ENCODE measurements at places on chromosomes 5 and 9.
A peak's percentile ranks its signal among the peaks of the same experiment; 100 is the strongest.

- DNase-seq = no peak
Measured at GRCh38 chr9:70893580-70894122, 227.8 kb downstream of the TRPM3 start.

GRCh38 chr9:10148796-10149195 lies 464.0 kb downstream of the PTPRD start:
- DNase-seq = no peak

GRCh38 chr9:21584890-21585289 lies 102.8 kb upstream of the IFNE start:
- no peak for DNase-seq

DNA sequence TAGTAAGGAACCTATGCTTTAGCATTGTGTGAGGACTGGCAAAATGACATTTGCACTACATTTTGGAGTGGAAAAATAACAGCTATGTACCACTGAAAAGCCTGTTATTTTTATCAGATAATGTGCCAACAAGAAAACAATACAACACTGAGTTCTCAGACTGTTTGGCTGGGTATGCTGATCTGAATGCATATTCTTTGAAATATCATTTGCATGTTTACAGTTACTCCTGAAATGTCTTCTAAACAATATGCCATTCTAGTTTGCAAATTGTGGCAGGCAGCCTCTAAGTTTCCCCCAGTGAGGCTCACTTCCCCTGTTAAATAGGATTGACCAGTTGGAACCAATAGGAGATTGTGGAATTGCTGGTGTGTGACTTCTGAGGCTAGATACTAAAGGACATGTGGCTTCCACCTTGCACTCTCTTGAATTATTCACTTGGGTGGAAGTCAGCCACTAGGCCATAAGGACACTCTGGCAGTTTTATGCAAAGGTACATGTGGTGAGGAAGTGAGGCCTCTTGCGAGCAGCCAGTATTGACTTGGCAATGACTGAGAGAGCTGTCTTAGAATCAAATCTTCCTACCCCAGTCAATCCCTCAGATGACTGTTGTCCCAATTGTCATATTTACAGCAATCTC lies 250.4 kb upstream of the PCSK5 start:
- no peak for DNase-seq

GRCh38 chr5:154220625-154221024 lies 30.1 kb downstream of the GALNT10 start:
- no peak for DNase-seq

GRCh38 chr5:84301535-84301934 lies 83.1 kb downstream of the EDIL3 start:
- no peak for DNase-seq

GRCh38 chr5:146884066-146884626 lies 5.6 kb upstream of the PPP2R2B start:
- no peak for DNase-seq

GRCh38 chr5:169065400-169065799 lies 235.5 kb downstream of the SLIT3 start:
- no peak for DNase-seq

DNA sequence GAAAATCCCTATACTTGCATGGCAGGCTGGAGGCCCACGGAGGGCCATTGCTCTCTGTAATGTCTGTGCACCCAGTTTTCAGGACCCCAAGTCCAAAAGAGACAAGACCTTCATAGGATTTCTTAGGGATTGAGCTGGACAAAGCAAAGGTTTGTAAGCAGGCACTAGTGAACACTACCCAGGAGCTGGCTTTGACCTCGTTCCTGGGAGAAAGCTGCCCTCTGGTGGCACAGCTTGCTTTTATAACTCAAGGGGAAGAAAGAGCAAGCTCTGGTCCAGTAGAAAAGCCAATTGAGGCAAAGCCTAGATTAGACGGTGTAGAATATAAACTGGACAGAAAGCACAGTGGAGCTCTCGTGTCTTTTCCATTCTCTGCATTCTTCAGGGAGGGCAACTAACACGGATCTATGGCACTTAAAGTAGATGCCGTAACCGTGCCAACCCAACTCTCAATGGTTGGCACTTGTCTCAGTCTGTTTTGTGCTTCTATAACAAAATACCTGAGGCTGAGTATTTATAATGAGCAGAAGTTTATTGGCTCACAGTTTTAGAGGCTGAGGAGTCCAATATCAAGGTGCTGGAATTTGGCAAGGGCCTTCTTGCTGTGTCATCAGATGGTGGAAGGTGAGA lies 7.9 kb downstream of the GABRP start:
- DNase-seq = no peak

GRCh38 chr5:15500325-15501001 lies 483 bp downstream of the FBXL7 start:
- no peak for DNase-seq

- DNase-seq = no peak
Measured at GRCh38 chr9:128550770-128551656, 1.4 kb upstream of the SPTAN1 start.

DNA sequence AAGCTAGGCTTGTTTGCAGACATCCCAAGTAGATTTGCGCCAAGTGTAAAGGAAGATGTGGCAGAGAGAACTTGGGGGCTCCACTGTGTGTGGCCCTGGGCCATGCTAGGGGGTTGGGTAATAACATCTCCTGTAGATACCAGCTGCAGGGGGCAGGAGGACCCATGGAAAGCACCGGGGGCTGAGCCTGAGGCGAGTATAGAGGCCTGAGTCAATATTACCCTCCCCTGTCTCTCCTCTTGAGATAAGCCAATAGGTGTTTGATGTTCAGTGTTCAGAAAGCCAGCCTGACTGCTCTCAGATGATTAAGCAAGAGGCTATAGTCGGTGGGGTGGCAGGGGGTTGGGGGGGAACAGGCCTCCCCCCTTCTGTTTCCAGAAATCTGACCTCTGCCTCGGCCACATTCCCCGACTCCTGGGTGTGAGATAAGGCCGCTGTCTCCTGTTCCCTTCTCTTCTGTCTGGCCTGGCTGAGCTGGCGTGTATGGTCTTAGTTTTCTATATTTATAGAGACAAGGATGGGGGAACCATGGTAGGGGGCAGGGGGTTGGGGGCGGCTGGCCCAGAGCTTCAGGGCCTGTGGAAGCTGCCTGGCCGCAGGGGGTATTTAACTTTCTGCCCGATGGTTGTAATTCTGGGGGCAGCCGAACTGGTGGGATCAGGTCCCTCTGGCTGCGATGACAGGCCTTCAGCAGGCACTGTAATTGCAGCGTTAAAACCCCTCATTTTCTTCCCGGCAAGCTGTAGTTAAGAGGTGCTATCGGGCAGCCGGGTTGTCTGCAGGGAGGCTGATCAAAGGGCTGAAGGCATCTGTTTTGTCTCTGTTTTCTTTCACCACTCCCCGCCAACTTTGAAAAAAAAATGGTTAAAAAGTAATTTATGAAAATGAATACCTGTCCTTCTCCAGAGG lies 292.0 kb downstream of the NSG2 start:
- DNase-seq = no peak

DNA sequence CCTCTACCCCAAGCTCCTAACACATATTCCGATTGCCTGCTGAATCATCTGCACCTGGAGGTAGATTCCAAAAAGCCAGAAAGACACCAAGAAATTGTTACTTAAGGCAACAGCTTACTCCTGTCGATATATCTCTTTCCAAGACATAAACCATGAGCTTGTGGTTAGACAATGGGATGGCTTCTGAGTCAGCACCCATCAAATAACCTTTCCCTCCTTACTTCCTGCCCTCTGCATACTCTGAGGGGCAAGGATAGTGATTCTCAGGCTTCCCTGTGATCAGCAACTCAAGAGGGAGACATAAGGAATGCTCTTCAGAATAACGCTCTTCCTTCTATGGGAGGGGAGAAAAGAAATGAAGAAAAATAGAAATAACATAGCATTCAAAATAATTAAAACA lies 70.9 kb downstream of the TMEM215 start:
- no peak for DNase-seq

GRCh38 chr9:123074628-123075027 lies 41.2 kb downstream of the GPR21 start:
- no peak for DNase-seq

GRCh38 chr5:143648696-143649095 lies 163.3 kb upstream of the HMHB1 start:
- DNase-seq = no peak

- peak; percentile 23 for DNase-seq
Measured at GRCh38 chr5:74639807-74640449, 600 bp downstream of the ENC1 start.

- no peak for DNase-seq
Measured at GRCh38 chr9:85960688-85961093, 19.7 kb downstream of the NAA35 start.

GRCh38 chr9:73183428-73183827 lies 31.8 kb downstream of the ANXA1 start:
- DNase-seq = no peak

DNA sequence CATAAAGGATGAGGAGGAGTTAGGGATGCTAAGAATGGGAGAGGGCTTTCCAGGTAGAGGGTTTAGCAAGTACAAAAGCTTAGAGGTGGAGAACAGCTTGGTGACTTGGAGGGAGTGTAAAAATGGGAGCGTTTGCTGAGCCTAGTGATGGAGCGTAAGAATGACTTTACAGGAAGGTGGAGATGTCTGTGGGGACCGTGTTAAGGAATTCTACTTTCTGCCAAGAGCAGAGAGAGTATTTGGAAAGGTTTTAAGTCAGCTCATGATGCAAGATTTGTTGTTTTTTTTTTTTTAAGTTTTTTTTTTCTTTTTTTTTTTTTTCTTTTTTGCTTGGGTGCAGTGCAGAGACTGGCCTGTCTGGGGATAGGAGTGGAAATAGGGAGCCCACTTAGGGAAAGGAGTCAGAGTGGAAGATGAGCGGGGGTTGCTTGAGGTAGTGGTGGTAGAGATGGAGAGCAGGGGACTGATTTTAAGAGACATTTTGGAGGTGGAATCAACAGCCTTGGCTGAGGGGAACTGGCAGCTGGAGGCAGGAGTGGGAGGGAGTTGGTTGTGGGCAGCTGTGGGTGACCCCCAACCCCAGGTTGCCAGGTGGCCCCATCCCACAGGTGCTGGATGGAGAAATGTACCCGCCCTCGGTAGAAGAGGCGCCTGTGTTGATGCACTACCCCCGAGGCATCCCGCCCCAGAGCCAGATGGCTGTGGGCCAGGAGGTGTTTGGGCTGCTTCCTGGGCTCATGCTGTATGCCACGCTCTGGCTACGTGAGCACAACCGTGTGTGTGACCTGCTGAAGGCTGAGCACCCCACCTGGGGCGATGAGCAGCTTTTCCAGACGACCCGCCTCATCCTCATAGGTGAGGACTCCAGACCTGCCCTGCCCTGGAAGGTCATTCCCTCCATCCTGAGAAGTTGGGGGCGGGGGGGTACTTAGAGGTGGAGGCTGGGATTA lies 12.4 kb downstream of the PTGS1 start:
- no peak for DNase-seq

GRCh38 chr5:175800656-175801081 lies 70.7 kb upstream of the CPLX2 start:
- DNase-seq = no peak

DNA sequence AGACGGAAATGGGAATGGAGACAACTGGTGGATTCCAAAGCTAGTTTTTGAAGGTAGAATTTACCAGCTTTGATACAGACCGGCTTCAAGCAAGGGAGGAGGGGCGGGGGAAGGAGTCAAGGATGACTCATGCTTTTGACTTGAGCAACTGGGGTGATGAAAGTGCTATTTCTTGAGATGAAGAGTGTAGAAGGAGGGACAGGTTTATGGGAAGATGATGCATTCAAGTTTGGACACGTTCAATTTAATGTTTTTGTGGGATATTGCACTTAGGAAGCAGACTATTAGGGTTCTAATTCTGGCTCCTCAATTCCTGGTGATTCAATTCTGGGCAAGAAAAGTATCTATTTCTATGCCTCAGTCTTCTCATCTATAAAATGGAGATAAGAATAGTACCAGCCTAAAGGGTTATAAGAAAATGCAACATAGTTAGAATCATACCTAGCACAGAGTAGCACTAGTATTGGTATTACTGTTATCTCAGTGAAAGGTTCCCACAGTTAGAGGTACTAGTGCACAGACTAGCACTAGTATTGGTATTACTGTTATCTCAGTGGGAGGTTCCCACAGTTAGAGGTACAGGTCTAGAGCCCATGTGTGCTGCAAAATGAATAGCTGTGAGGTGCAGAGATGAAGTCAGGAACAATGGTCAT lies 4.6 kb downstream of the NIPAL4 start:
- peak; percentile 54 for DNase-seq

DNA sequence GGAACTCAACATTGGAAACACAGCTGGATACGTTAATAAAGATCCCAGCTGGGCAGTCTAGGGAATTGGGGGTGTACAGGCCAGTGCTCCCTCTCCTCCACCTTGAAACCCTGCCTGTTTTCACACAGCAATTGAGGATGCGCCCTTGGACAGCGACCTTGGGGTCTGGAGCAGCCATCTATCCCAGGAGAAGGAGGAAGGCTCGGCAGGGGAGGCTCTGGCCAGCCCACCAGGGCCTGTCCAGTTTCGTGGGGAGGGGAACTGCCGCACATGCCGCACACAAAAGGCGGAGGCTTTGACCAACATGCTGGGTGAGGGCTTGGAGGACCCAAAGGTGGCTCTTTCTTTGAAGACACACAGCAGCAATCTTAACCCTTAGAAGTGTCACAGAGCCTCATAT lies 1.4 kb downstream of the COL23A1 start:
- DNase-seq = no peak

GRCh38 chr5:177599731-177600507 lies at the start of gene B4GALT7:
Gene B4GALT7, plus strand, starts transcription at chr5:177600132. Its CDS starts 79 bp downstream, at chr5:177600211.
- peak; percentile 89 for DNase-seq

Measured in activated CD8-positive, alpha-beta memory T cell treated with anti-CD3 and anti-CD28 coated beads, Interleukin-2, amount 50 U/mL, for 4 hours (primary cell).